Muscle of back (tissue), 13 donors: ENCODE measurements at places on chromosomes 16 and 17. TPM values are rescaled to one million over a fixed set of nuclear protein-coding genes. Genes with fewer than 3 reads are reported as not detected.

- no peak for DNase-seq
These were observed 37.2 kb downstream of the PIK3R5 start for GRCh38 chr17:8928347-8928746.

GRCh38 chr16:2022723-2023091 lies 3.1 kb downstream of the NPW start:
- DNase-seq: no peak

SCGB1C2 gene
- polyA plus RNA-seq: not detected

ARHGAP23 gene
- 41.2 TPM for polyA plus RNA-seq

DNA sequence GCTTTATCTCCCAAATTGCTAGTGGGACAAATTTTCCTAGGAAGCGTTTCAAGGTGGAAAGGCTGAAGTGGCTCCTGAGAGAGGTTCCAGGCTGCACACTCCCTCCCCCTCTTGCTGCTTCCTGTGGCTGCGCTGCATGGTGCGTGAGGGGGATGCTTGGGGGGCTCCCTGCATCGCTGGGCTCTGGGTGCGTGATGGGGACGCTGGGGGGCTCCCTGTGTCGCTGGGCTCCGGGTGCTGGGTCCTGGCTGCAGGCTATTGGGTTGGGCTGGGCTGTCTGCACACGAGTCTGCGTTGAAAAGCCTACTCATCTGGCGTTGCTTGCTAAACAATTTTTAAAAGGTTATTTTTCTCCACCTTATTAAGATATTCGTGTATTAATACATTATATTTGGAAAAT lies 30.1 kb downstream of the NDEL1 start:
- no peak for DNase-seq

GRCh38 chr16:68825427-68825826 lies 17.9 kb upstream of the TANGO6 start:
- DNase-seq: no peak

ANKS4B gene
- polyA plus RNA-seq: 0.04 TPM

- DNase-seq: no peak
These were observed 400.9 kb upstream of the CDH5 start for GRCh38 chr16:65965628-65966027.

GRCh38 chr16:79380995-79381602 lies 219.4 kb downstream of the MAF start:
- DNase-seq: no peak

DNA sequence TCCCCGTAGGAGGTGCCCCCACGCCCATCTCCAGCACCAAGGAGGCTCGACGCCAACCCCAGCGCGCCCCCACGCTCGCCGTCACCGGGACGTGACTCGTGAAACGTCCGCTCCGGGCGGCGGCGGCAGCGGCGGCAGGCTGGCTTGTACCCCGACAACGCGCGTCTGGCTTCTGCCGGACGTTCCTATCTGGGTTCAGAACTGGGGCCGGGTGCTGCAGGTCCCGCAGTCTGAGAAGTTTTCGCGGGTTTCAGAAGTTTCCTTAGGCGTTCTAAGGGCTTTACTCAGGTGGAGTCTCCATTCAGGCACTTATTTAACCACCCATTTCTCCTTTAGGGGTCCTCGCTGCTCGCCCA lies 672 bp upstream of the ALKBH5 start:
- DNase-seq: peak; percentile 90

RND2 gene
- polyA plus RNA-seq: 0.71 TPM

GRCh38 chr17:28515518-28515917 lies 9.4 kb downstream of the FOXN1 start:
- DNase-seq: no peak

GRCh38 chr17:77429969-77430752 lies 289.4 kb downstream of the SEC14L1 start:
- DNase-seq: peak; percentile 96

- no peak for DNase-seq
These were observed 95.6 kb downstream of the SMG6 start for GRCh38 chr17:2207815-2208515.

GRCh38 chr17:73112246-73112645 lies 19.8 kb upstream of the SLC39A11 start:
- DNase-seq: no peak

GRCh38 chr17:69048634-69049033 lies 12.1 kb downstream of the ABCA9 start:
- DNase-seq: no peak

DNA sequence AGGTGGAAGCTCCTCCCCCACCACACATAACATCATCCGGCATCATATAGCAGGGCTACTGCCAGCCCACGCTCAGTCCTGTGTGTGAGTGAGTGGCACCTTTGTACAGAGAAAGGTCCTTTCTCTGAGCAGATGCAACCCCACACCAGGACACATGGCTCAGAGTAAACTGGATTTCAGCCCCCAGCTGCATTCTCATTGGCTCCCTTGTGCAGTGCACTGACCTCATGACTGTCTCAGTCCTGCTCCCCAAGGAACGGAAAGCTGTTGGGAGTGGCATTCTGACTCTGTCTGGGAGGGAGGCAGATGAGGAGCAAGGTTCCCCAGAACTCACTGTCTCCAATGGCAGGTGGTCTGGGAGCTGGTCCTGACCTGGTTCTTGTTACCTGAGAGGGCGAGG lies 244.1 kb downstream of the PHKB start:
- no peak for DNase-seq

- no peak for DNase-seq
These were observed 2.0 kb downstream of the MARF1 start for GRCh38 chr16:15640966-15641365.

GRCh38 chr16:75265911-75266701 lies 14.7 kb upstream of the BCAR1 start:
- peak; percentile 92 for DNase-seq

AIPL1 gene
- polyA plus RNA-seq: not detected

DNA sequence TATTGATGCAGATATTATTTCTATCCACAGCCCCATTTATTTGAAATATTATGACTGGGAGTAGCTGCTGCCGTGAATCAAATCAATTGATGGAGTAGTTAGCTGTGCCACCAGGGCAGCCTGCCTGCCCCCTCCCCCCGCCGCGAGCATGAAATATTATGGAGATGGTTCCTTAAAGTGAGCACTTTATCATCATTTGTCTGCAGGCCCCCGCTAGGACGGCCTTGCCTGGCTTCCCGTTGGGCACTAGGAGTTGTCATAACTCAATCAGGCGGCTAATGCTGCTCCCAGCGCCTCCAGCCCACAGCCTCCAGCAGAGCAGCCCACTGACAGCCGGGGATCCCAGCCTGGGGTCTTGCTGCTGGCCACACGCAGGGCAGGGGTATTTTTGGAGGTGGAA lies 173.9 kb downstream of the SALL1 start:
- no peak for DNase-seq

DNA sequence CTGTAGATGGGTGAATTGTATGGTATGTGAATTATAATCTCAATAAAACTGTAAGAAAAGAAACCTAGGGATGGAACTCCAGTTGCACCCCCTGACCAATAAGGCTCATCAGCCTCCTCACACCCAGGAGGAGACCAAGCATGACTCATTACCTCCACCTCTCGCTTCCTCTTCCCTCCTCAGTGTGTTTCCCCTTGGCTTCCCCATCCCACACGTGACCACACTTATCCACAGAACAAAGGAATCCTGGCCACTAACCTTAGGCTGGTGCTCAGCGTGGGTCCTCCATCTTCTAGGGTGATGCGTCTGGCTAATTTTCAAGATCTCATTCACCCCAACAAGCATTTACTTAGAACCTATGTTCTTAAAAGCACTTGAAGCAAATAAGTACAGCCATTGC lies 36.2 kb upstream of the MAP3K14 start:
- DNase-seq: no peak

DNA sequence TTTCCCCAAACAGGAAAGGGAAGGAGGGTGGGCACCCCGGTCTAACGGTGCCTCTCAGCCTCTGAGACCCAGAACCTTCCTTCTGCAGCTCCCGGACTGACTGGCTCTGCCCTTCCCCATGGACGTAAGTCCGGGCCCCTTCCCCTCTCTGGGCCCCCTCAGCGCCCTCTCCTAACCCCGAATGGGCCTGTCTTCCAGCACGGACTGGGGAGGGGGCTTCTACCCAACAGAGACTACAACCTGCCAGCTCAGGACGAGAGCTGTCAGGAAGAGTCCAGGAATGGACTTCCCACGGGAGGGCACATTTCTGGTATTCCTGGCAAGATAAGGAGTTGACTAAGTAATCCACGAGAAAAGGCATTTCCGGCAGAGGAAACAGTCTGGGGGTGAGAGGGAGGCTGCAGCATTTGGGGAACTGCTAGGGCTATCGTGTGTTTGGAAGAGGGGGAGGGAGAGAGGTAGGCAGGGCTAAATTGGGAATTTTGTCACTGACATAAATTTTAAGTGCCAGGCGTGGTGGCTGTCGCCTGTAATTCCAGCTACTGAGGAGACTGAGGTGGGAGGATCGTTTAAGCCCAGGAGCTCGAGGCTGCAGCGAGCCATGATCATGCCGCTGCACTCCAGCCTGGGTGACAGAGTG lies 12.1 kb upstream of the ALDOA start:
- DNase-seq: no peak

GRCh38 chr16:24543949-24544348 lies 4.6 kb downstream of the RBBP6 start:
- no peak for DNase-seq

SOCS1 gene
- 2.7 TPM for polyA plus RNA-seq

FBXW10B gene
- 1.0 TPM for polyA plus RNA-seq
